ENCODE measurements at places on chromosomes 1 and 21. TPM values are rescaled to one million over a fixed set of nuclear protein-coding genes. Genes with fewer than 3 reads are reported as not detected.
A peak's percentile ranks its signal among the peaks of the same experiment; 100 is the strongest.

PRMT6 gene
- 12.2 TPM for total RNA-seq

OR2T35 gene
- not detected for total RNA-seq

DNA sequence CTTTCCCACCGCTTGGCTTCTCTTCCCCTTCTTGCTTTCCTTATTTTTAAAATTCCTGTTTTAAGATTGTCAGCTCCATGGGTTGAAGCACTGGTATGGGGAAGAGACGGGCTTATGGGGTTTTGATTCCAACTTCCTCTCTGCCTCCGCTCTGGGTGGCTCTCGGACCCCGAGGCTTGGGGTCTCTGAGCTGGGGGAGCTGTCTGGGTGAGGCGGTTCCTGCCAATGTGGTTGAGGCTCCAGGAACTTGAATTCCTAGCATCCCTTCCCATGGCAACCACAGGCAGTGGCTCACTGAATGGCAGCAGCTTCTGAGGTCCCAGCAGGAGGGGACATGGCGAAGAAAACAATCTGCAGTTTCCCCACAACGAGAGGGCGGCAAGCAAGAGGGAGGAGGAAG, 83.1 kb upstream of the C1orf174 start:
- DNase-seq: no peak

DNA sequence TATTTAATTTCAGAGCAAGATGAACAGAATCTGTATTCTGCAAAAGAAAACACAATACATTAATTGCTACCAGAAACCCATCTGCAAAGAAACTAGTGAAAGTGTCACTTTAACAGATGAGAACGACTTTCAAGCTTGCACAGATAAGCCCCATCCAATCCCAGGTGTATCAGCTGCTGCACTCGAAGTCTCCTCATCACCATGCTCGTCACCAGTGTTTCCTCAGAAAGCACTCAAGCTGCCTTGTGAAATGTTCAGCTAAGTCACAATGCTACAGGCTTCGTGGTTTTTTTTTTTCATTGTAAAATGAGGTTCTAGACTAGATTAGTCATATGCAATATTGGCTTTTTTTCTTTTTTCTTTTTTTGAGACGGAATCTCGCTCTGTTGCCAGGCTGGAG, 3.3 kb upstream of the TOMM20 start:
- no peak for DNase-seq

WDTC1 gene
- 9.0 TPM for total RNA-seq

DNA sequence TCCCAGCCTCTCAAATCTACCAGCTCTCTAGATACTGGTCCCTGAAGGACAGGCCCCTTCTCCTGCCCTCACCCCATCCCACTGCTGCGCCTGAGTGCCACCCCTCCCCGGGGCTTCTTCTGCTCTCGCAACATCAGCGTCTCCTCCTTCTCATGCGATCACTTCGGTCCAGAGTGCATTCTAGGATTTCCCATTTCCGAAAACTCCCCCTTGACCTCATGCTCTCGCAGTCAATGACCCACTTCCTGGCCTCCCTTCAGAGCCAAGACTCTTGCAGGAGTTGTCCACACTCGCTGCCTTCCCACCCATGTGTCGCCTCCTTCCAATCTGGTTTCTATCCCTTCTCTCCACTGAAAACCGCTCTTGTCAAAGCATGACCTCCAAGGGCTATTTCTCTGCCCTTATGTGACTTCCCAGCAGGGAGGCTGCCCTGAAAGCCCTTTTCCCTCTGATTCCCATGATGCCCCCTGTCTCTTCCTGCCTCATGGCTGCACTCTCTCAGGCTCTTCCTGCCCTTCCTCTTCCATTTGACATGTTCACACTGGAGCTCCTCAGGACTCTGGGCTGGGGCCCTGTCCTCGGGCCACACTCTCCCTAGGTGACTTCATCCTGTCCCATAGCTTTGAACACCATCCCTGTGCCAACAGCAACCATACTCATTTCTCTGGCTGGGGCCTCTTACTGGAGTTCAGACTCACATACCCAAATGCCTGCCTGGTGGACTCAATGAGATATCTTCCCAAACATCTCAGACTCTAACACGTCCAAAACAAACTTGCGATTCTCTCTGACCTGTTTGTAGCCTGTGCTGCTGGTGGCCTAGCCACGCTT, 46.0 kb downstream of the LDLRAD2 start:
- DNase-seq: no peak

DNA sequence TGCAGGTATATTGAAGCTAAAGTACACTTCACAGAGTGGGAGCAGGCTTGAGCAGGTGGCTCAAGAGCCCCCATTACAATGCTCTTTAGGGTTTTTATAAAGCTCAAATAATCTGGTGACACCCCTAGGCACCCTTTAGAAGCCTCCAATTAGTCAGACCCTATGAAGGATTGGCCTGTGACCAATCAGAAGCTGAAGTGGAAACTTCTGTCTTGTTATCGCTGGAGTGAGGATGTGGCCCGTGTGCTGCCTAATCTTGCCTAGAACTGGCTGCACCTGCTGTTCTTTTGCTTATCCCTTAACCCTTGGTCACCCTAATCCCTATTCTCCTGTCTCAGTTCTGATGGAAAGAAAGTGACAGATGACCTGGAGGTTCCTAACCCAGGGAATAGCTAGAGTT, 70.8 kb upstream of the ABCG1 start:
- DNase-seq: no peak

ALX3 gene
- not detected for total RNA-seq

GRCh38 chr1:117138561-117138960, 17.0 kb upstream of the TRIM45 start:
- DNase-seq: peak; percentile 40

DESI2 gene
- total RNA-seq: 51.5 TPM

- DNase-seq: no peak
Observed at GRCh38 chr1:79188337-79188736, 181.8 kb upstream of the ADGRL4 start.

CTPS1 gene
- total RNA-seq: 23.0 TPM

- DNase-seq: peak; percentile 4
Observed at GRCh38 chr1:233424779-233425178, 97.3 kb downstream of the MAP3K21 start.

OR2T5 gene
- not detected for total RNA-seq

- no peak for DNase-seq
Observed at GRCh38 chr1:161718559-161719324, 2.6 kb upstream of the FCRLB start.

RSPO1 gene
- total RNA-seq: not detected

DNA sequence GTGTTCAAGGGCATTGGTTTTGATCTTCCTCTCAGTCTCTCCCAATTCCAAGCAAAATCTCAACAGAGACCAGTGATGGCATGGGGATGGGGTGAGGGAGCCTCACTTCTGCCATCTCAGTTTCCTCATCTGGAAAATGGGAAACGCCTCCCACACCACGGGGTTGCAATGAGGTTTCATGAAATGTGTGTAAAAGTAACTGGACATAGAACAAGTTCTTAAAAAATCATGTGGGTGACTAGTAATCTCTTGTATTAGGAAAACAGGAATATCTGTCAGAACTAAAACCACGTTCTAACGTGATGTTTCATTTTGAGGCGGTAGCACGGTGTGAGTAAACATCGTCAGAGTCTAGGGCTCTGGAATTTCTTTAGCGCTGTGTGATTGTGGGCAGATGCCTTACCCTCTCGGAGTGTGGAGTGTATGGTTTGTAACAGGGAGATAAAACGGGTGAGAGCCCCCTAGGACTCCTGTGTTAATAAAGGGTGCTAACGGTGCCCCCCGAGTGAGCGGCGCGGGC, 55.5 kb upstream of the DNAJC6 start:
- DNase-seq: no peak

DNA sequence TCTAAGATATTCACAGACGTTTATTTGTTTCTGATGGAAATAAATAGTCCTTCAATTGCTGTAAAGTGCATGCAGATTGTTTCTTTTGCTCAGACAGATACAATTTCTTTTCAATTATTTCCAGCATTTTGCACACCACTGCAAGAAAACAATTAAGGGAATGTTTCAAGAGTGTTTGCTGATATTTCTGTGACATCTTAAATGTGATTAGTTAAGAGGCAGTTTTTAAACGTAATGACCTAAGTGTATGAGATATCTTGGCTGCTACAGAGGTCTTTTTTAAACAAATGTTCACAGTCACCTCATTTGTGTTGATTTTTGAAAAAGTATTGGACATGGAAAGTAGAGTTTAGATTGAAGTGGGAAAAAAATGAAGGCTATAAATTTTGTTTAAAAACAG, 262.3 kb upstream of the BRINP3 start:
- DNase-seq: no peak

DNA sequence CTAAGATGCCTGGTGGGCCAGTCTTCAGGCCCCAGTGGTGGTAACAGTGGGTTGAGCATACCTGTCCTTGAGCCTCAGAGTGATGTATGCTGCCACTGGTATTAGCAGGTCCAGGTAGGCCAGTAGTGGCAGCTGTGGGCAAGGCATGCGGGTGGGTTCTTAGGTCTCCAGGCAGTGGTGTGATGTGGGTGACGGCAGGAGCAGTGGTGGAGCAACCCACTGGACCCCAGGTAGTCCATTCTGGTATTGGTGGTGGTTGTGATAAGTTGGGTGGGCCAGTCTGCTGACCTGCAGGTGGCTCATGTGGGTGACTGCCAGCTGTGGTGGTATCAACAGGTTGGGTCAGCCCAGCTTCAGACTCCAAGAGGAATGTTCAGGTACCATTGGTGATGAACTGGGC, 165.0 kb upstream of the GORAB start:
- no peak for DNase-seq

INSRR gene
- not detected for total RNA-seq

DNA sequence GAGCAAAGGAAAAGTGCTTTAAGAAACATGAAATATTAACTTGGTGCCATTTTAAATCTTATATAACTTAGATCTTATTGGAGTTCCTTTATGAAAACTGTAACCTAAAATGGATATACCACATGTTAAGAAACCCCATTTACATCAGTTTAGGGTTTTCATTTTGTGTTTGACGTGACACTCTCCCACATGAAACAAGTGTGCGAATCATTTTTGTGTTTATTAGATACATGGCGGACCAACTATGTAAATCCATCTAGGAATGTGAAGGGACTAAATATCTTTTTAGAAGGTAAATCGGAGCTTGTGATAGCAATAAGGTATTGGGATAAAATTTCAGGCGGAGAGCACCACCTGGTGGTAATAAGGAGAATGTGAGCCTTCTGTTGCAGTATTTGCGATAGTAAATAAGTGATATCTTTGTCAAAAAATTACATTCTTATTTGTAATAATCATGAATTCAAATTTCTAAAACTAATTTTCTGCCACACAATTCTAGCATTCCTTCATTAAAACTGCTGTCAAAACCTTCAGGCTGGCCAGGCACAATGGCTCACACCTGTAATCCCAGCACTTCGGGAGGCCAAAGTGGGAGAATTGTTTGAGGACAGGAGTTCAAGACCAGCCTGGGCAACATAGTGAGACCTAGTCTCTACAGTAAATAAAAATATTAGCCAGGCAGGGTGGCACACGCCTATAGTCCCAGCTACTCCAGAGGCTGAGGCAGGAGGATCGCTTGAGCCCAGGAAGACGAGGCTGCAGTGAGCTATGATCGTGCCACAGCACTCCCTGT, 31.3 kb downstream of the SMAP2 start:
- DNase-seq: peak; percentile 56

GRCh38 chr1:178344513-178345091, 152.2 kb downstream of the CLEC20A start:
- peak; percentile 88 for DNase-seq

MRPS21 gene
- 88.4 TPM for total RNA-seq

DNA sequence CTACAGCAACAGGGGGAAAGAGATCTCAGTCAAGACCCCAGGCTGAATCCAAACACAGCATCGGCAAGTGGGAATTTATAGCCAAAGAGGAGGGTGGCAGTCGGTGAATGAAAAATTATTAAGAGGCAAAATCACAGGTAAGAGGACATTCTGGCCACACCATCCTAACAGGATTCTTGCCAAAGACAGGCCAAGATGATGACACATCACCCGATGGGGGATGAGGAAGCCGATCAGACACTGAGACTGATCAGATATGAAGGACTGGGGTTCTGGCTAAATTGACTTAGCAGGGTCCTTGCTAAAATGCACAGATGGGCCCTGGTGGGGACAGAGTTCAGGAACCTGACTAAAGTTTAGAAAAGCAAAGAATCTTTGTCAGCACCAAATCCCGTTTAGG, 402.2 kb downstream of the SMYD3 start:
- DNase-seq: no peak
